Stimulated activated CD8-positive, alpha-beta memory T cell treated with anti-CD3 and anti-CD28 coated beads, Interleukin-4, amount 100 ng/mL, for 4 hours (primary cell): ENCODE measurements at places on chromosomes 13 and 19.

DNA sequence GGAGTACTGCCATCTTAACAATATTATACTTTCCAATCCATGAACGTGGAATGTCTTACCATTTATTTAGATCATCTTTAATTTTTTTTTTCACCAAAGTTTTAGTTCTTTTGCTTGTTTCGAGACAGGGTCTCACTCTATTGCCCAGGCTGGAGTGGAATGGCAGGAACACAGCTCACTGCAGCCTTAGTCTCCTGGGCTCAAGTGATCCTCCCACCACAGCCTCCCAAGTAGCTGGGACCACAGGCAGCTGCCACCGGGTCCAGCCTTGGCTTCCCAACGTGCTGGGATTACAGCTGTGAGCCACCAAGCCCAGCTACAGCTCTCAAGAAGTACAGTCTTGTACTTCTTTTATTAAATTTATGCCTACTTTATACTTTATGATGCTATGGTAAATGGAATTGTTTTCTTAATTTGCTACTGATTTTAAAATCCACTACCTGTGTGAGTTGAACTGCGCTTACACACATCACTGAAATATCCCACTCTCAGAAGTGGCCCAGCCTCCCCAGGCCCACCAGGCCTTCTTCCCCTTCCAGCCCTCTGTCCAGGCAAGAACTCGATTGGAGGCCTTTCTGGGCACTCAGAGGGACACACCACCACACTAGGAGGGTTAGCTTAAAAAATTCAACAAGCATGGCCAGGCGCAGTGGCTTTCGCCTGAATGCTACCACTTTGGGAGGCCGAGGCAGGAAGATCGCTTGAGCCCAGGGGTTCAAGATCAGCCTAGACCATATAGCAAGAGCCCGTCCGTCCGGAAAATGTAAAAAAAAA lies 1.0 kb upstream of the PGLS start:
- DNase-seq, result no peak

DNA sequence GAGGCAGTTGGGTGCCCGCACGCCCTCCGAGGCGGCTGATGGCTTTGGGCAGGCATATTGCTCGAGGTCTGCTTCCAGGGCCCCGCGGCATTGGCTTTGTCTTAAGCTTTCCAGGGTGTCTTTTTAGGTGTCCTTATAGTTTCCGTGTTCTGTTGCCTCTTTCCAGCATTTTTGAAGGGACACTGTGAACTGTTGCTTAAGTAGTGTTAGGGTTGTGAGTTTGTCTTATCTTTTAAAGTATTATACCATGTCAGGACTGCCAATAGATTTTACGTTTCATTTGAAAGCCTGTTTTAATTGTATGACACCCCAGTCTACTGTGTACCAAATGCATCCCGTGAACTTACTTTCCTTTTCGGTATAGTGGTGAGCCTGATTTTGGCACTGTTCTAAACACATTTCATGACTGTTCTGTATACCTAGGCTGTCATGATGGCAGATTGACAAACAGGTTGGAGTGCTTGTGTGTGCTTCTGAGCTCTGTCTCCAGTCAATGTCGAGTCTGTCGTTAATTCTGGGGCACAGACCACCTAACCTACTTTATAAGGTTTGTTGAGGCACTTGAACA lies 656 bp downstream of the PCCA start:
- DNase-seq, result no peak

GRCh38 chr13:87925006-87925405 lies 253.8 kb downstream of the SLITRK5 start:
- DNase-seq, result no peak

- no peak for DNase-seq
Measured at GRCh38 chr13:35614666-35615065, 138.2 kb upstream of the MAB21L1 start.

DNA sequence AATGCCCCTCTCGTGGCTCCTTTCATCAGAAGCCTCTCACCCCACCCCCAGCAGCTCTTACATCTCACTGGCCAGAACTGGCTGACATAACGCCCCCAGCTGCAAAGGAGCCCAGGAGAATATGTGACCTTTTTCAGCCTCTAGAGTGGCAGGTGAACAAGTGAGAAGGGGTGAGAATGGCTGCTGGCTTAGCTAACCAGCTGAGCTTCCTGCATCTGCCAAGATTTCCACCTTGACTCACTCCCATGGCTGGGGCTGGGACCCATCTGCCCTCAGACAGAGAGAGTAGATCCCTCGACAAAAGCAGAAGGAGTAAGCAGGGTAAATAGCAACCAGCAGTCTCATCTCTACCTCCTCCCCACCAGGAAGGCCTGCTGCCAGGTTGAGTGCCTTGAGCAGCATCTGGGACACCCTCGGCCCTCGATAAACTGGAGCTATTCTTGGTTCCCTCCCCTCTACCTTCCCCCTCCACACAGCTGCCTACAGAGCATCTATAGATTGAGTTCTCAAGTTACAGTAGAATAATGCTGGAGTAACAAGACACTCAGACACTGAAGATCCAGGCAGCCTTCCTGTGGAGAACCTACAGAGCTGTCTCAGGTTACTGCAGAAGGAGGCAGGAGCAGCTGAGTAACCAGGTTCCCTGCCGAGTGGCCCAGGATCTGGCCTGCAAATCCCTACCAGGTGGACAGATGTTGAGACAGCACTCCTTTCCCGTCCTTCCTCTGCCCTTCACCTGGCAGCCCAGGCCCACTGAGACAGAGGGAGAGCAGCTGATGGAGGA lies 15.5 kb downstream of the KASH5 start:
- DNase-seq, result no peak
